NCI-H1048 (cell line): ENCODE measurements at places on chromosomes 5 and 9.

DNA sequence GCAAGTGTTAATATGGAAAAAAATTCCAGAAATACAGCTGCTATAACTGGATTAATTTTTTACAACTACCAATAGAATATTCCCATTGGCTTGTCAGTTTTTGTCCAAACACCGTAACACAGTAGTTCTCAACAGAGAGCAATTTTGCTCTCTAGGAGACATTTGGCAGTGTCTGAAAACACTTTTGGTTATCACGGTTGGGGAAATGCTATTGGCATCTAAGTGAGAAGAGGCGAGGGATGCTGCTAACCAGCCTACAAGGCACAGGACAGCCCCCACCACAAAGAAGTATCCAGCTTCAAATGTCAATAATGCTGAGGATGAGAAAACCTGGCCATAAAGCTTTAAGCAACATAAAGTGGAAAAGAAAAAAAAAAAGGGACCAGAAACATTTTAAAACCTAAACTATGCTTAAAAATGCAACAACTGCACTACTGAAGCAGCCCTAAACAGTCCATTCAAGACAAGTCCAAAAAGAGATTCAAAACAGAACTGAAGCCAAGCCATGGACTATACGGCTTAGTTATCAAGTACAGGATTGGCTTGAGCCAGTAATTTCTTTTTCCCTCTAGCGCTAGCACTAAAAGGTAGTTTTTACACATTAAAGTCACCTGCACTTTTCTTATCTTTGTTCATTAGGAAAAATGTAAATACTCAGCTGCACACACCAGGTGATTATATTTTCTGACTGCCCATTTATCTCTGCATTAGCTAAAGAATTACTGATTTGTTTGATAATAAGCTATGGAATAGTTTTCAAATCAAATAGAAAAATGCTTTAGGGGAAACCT is 83.9 kb downstream of the NR3C1 start:
- no peak for DNase-seq

GRCh38 chr5:83281176-83281575 is 190.4 kb upstream of the VCAN start:
- DNase-seq: no peak

DNA sequence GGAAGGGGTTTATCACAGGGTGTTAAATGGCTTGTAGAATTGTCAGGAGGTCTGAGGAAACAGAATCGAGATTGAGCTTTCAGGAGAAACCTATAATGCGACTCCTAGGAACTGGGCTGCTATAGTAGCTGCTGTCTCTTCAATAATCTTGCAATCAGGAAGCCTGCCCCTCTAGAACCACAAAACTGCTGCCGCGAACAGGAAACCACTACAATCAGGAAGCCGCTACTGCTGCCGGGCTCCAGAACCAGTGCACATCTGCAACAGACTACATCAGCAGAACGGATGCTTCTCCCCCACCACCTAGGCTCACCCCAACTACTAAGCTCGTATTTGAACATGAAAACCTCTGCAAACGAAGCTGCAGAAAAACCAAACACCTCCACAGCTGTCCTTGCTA is 31.6 kb downstream of the TNFSF8 start:
- no peak for DNase-seq

- DNase-seq: no peak
These were observed 379.2 kb downstream of the TMEM167A start for GRCh38 chr5:82698026-82698425.
